Effector memory CD8-positive, alpha-beta T cell (primary cell): ENCODE measurements at places on chromosomes 5 and 9.

GRCh38 chr9:130499804-130500263, 55.1 kb downstream of the ASS1 start:
- DNase-seq, result no peak

GRCh38 chr9:135644631-135645218, 5.4 kb upstream of the GLT6D1 start:
- no peak for DNase-seq

- no peak for DNase-seq
These were observed 349.1 kb downstream of the ZNF608 start for GRCh38 chr5:124397317-124397716.

- DNase-seq, result no peak
These were observed 144.0 kb upstream of the ZNF462 start for GRCh38 chr9:106718936-106719335.

GRCh38 chr9:4106760-4107143, 193.1 kb downstream of the GLIS3 start:
- no peak for DNase-seq

DNA sequence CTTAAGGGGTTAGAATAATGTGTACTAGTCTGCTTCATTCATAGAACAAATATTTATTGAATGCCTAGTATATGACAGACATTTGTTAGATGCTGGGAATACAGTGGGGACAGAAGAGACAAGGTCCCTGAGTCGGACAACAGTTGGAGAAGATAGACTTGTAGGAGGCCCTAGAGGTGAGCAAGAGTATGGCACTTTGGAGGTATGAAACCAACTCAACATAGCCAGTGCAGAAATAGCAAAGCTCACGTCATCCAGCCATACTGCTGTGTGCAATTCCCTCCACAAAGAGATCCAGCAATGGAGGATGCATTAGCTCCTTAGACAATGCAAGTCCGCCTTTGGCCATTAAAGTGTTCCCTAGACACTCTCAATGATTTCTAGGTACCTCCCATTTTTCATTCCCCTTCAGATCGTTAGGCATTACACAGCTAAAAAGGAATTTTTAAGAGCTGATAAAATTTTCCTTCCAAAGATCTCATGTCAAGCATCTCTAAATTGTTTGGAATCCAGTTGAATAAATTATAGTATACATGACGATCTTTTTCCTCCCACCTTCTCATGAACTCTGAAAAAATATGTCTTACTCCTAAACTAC, 1949.6 kb upstream of the WWC1 start:
- DNase-seq, result no peak

DNA sequence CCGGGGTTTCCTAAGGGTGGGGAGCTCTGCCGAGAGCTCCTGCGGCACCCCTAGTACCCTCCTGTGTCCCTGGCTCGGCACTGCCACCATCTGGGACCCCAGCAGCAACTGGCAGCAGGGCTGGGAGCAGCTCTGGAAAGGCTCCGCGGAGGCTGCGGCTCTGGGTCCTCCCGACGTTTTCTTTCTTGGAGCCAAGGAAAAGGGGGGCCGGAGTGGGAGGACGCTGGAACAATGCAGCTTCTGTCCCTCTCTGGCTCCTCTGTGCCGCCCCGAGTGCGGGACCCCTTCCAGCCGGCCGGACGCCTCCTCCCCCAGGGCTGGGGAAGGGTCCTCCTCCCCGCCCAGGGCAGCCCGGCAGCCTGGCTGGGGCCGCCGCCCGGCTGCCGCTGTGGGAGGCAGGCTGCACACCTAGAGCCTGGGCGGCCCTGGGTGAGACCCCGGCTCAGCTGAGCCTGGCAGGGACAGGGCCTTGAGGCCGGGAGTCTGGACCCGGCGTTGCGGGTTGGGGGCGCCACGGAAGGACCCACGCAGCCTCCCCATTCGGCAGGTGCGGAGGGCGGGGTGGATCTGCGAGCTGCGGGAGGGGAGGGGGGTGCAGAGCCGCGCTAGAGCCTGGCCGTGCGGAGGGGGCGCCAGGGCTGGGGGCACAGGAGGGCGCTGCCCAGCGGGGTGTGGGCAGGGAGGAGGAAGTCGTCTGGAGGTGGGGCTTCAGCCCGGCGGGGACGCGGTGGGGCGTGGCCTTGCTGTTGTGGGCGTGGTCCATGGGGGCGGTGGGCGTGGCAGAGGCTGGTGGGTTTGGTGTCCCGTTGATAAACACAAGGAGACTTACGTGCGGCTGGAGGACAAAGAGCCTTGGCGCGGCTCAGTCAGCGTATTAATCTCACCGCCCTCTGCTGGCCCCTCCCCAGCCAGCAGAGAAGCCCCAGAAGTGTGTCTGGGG, 15.1 kb downstream of the GPSM1 start:
- peak; percentile 57 for DNase-seq

- no peak for DNase-seq
These were observed 54.9 kb upstream of the FSTL4 start for GRCh38 chr5:133667217-133667616.

GRCh38 chr5:66993448-66993847, 203.2 kb downstream of the CD180 start:
- no peak for DNase-seq

- no peak for DNase-seq
These were observed 77.1 kb downstream of the PPARGC1B start for GRCh38 chr5:149807176-149807575.

GRCh38 chr9:96382175-96382574, 1.3 kb downstream of the SLC35D2 start:
- DNase-seq, result no peak

DNA sequence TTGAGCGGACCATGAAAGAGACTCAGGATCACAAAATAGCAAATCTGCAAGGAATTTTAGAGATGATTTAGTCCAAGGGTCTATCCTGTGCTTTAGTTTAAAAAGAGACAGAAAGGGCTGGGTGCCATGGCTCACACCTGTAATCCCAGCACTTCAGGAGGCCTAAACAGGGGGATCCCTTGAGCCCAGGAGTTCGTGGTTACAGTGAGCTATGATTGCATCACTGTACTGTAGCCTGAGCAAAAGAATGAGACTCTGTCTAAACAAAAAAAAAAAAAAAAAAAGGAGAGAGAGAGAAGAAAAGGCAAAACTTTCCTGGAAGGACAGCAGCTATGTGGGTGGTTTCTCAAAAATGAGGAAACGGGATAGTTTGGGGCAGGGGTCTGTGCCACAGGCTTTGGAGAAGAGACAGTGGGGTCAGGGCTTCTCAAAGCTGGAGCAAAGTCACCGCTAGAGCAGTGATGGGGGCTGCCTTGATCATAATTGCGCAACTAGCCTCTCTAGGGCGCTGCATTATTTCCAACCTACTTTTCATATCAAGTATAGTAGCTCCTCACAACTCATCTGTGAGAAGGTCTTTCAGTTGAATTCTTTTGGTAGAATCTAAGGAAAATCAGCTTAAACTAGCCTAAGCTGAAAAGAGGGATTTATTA, 8.5 kb upstream of the ANKH start:
- no peak for DNase-seq

DNA sequence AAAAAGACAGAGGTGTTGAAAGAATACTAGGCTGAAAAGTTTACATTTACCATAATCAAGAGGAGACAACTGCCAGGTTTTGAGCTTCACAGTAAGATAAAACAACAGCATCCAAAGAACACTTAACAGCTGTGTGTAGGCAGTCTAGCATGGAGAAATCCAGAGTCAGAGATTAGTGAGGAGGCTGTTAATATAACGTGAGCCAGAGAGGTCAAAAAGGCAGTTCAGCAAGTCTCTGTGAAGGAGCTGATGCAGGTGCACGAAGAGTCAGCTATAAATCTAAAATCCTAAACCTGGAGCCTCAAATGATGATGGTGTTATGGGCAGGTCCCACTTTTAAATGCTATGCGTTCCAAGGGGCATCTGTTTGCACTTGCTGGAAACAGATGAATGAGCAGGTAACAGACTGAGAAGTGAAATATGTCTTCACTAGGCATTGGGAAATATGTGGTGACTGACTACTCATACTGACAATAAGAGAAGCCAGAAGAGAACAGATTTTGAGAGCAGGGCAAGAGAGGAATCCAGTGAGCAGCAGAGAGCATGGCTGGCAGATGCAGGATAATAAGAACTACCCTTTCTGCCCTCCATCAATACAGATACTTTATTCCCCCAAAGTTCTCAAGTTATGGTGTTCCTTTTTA, 8.7 kb downstream of the APTX start:
- no peak for DNase-seq

DNA sequence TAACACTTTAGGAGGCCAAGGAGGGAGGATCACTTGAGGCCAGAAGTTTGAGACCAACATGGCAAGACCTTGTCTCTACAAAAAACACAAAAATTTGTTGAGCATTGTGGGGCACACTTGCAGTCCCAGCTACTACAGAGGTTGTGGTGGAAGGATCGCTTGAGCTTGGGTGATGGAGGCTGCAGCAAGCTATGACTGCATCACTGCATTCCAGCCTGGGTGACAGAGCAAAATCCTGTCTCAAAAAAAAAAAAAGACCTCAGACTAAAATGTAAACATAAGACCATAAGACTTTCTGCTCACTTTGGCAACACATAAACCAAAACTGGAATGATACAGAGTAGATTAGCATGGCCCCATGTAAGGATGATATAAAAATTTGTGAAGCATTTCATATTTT, 24.6 kb upstream of the NANS start:
- no peak for DNase-seq

- DNase-seq, result no peak
These were observed 158.0 kb upstream of the LHFPL2 start for GRCh38 chr5:78806544-78806943.

DNA sequence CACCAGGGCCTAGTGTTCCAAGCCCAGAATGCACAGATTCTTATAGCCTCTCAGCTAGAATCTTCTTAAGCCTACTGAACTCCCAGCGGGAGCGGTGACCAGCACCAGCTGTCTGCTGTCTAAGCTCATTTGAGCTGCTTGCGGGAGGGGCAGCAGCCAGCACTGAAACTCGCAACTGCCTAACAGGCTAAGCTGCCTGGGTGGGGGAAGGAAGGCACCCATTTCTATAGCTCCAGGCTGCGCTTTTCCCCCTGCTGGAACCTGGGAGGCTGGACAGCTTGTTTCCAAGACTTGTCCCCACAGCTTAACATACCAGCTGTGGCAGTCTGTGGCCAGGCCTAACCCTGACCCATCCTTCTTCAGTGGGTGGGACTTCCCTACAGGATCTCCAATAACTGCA, 512.9 kb downstream of the EFNA5 start:
- no peak for DNase-seq

GRCh38 chr5:82692826-82693225, 384.4 kb downstream of the TMEM167A start:
- no peak for DNase-seq

GRCh38 chr9:106992186-106992585, 129.2 kb downstream of the ZNF462 start:
- DNase-seq, result no peak

- DNase-seq, result no peak
These were observed 26.3 kb downstream of the ALDH1A1 start for GRCh38 chr9:72926506-72926905.

GRCh38 chr9:129361196-129361595, 183.1 kb upstream of the IER5L start:
- DNase-seq, result no peak

GRCh38 chr5:124888622-124889485, 142.4 kb upstream of the ZNF608 start:
- no peak for DNase-seq

GRCh38 chr5:107665036-107665570, 5.6 kb downstream of the EFNA5 start:
- DNase-seq, result no peak

DNA sequence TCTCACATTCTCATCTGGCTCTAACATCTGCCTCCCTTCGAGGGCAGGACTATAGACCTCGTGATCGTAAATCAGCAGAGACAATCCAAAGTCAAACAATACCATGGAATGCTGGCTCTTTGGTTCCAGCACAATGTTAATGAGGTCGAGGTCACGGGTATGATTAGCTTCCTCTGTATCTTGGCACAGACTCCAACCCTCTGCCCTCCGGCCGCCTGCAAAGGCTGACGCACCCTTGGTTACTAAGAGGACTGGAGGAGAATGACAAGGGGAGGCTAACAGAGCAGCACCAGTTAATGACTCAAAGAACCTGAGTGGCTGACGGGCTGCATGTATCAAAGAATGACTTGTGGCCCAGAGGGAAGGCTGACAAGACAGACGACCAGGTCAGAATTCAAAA, 10.1 kb downstream of the LHFPL2 start:
- DNase-seq, result no peak

DNA sequence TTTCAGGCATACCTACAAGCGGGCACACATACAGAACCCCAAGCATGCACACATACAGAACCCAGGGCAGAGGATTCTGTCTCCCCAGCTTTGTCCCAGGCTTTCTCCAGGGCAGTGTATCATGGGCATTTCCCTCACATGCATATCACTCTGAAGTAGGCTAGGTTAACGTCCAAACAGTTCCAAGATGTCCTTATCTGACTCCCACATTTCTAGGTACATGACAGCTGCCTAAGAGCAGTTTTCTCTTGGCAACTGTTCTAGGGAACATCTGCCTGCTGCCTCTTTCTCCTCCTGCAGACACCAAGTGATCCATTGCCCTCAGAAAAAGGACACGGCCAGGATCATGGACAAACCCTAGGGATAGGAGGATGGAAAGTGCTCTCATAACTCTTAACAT, 84.9 kb upstream of the NR3C1 start:
- DNase-seq, result no peak

DNA sequence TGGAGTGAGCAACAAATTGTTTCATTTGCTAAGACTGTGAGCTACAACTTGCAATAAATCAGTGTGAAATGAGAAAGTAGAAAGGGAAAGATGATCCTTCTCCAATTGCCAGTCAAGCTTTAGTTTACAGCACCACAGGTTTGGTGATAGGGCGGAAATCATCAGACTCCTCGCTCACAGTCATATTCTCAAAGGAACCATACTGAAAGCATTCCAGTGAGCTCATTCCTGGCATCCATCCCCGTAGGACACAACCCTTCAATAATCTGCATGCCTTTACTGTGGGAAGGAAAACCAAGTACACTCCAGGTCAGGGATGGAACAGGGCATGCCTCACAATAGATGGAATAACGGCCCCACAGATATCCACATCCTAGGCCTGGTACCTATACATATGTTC, 80.7 kb downstream of the FSTL4 start:
- no peak for DNase-seq
